ENCODE measurements at places on chromosomes 3 and 15. TPM values are rescaled to one million over a fixed set of nuclear protein-coding genes. Genes with fewer than 3 reads are reported as not detected.

Gene SPESP1
- not detected for total RNA-seq

Gene PRICKLE2
- total RNA-seq = not detected

Gene UNC13C
- not detected for total RNA-seq

- peak; percentile 89 for DNase-seq
- peaks cover 10% of the 10 kb centered on the region for H3K4me1 ChIP-seq
- H3K4me3 ChIP-seq = no peak overlapping the region
Observed at GRCh38 chr15:92797168-92798052, 102.7 kb upstream of the CHD2 start.

DNA sequence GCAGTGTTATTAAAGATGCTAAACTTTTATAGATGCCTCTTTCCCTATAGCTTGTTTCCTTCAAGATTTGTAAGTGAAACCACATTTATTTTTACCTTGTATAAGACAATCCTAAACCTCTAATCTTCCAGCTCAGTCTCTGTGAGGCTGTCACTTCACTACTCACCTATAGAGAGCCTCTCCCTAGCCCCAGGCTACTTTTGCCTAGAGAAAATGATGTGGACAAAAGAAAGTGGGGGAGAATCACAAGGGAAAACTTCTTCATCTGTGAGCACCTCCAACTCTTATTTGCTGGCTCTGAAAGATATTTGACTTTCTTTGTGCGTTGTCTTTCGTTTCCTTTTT lies 74.9 kb upstream of the SCN5A start:
- H3K36me3 ChIP-seq = no peaks in the 10 kb centered on the region
- H3K4me3 ChIP-seq = no peak overlapping the region
- H3K4me1 ChIP-seq = no peaks in the 10 kb centered on the region
- no peak overlapping the region for H3K27ac ChIP-seq
- H3K27me3 ChIP-seq = peaks cover 5% of the 10 kb centered on the region

- H3K4me1 ChIP-seq = no peaks in the 10 kb centered on the region
- H3K27ac ChIP-seq = no peak overlapping the region
- DNase-seq = no peak
- no peaks in the 10 kb centered on the region for H3K27me3 ChIP-seq
- peaks cover 38% of the 10 kb centered on the region for H3K36me3 ChIP-seq
Observed at GRCh38 chr3:49992326-49992725, 52.4 kb downstream of the RBM6 start.

DNA sequence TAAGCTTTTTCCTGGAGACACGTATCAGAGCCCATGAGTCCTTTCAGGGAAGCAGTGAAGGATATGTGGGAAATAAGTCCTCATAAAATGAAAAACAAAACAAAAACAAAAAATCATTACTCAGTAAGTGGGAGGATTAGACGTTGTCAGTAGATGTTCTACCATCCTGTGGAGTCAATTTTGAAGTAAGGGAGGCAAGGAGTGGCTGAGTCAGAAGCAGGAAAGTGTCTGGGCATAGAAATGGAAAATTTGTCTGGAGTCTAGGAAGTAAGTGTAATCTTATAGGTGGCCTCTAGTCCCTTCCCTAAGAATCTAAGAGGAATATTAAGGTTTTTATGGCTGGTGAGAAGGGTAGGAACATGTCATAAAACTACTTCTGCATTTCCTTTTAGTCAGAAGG lies 339.8 kb upstream of the SEMA6D start:
- no peaks in the 10 kb centered on the region for H3K4me1 ChIP-seq
- H3K27ac ChIP-seq = no peak overlapping the region
- H3K27me3 ChIP-seq = no peaks in the 10 kb centered on the region
- H3K36me3 ChIP-seq = no peaks in the 10 kb centered on the region
- H3K4me3 ChIP-seq = no peak overlapping the region
- no peak for DNase-seq

GRCh38 chr3:38669668-38670067 lies 20.2 kb upstream of the SCN5A start:
- H3K4me1 ChIP-seq = no peaks in the 10 kb centered on the region
- H3K27me3 ChIP-seq = peaks cover 6% of the 10 kb centered on the region
- no peaks in the 10 kb centered on the region for H3K36me3 ChIP-seq

- no peak overlapping the region for H3K27ac ChIP-seq
- H3K27me3 ChIP-seq = no peaks in the 10 kb centered on the region
- H3K4me1 ChIP-seq = no peaks in the 10 kb centered on the region
- no peak overlapping the region for H3K4me3 ChIP-seq
Observed at GRCh38 chr3:164640591-164640990, 437.7 kb downstream of the SI start.

DNA sequence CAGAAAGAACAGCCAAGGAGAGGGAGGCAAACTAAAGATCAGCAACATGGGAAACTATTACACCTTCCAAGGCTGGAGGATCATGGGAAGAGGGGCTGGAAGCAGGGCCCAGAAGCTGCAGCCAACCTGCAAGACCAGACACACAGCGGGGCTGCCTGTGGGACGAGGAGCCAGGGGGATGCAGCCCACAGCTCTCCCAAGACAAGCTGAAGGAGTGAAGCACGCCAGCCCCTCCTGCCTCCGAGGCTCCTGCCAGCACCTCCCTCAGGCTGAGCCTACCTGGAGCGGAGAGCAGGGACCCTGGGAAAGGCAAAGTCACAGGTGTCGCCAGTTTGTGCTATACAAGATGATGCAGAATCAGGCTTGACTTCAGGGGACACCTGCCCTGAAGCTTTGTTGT lies 133.3 kb downstream of the OSBPL10 start:
- H3K4me1 ChIP-seq = no peaks in the 10 kb centered on the region
- H3K4me3 ChIP-seq = no peak overlapping the region
- DNase-seq = no peak
- no peaks in the 10 kb centered on the region for H3K27me3 ChIP-seq
- no peak overlapping the region for H3K27ac ChIP-seq

GRCh38 chr3:33798113-33798417 lies 365 bp upstream of the PDCD6IP start:
- H3K4me3 ChIP-seq = peak overlapping the region; percentile 82
- H3K27me3 ChIP-seq = no peaks in the 10 kb centered on the region
- H3K36me3 ChIP-seq = no peaks in the 10 kb centered on the region
- no peak for DNase-seq

DNA sequence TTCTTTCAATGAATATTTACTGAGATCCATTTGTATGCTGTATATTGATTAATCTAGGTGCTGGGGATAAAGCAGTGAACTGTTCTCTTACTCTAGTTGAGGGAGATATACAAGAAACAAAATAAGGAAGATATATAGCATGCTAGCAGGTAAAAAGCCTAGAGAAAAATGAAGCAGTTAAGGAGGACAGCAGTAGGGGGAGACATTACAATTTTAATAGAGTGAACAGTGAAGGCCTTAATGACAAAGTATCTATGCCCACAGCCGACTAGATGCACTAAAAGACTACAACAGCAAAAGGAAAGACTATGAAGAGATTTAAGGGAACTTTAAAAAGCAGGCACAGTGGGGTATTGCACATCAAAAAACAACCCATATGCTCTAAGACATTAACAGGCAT lies 81.4 kb downstream of the XRN1 start:
- H3K36me3 ChIP-seq = peaks cover 65% of the 10 kb centered on the region
- no peak overlapping the region for H3K4me3 ChIP-seq
- no peak overlapping the region for H3K27ac ChIP-seq
- no peaks in the 10 kb centered on the region for H3K27me3 ChIP-seq
- DNase-seq = no peak

- peak; percentile 80 for DNase-seq
- no peak overlapping the region for H3K27ac ChIP-seq
- H3K27me3 ChIP-seq = no peaks in the 10 kb centered on the region
- peaks cover 20% of the 10 kb centered on the region for H3K4me1 ChIP-seq
Observed at GRCh38 chr15:82298520-82298919, 35.9 kb downstream of the SAXO2 start.

Gene TNIK
- 78.3 TPM for total RNA-seq

DNA sequence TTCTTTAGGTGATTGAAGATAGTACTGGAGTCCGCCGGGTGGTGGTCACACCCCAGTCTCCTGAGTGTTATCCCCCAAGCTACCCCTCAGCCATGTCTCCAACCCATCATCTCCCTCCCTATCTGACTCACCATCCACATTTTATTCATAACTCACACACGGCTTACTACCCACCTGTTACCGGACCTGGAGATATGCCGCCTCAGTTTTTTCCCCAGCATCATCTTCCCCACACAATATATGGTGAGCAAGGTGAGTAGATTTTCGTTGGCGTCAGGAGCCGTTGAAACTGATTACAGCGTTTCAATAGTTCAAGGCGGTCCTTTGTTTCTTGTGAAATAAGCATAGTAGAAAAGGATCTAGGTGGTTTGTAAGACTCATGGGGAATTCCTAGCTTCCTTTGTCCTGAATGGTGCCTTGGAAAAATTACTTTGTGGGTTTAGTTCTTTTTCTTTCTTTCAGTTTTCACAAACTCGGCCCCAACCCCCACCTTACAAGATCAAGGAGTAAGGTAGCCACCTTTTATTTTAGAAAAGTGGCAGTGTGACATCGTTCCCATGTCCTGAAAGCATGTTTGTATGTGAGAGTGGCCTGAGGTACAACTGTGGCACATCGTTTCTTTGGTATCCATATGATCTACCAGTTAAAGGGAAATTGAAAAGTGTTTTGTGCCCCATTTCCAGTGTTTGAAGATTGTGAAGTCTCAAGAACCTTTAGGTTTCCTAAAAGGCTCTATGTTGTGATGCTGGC lies 200.6 kb downstream of the GHSR start:
- peaks cover 9% of the 10 kb centered on the region for H3K36me3 ChIP-seq
- no peak overlapping the region for H3K4me3 ChIP-seq
- H3K27me3 ChIP-seq = no peaks in the 10 kb centered on the region
- H3K27ac ChIP-seq = no peak overlapping the region
- DNase-seq = no peak
- no peaks in the 10 kb centered on the region for H3K4me1 ChIP-seq

DNA sequence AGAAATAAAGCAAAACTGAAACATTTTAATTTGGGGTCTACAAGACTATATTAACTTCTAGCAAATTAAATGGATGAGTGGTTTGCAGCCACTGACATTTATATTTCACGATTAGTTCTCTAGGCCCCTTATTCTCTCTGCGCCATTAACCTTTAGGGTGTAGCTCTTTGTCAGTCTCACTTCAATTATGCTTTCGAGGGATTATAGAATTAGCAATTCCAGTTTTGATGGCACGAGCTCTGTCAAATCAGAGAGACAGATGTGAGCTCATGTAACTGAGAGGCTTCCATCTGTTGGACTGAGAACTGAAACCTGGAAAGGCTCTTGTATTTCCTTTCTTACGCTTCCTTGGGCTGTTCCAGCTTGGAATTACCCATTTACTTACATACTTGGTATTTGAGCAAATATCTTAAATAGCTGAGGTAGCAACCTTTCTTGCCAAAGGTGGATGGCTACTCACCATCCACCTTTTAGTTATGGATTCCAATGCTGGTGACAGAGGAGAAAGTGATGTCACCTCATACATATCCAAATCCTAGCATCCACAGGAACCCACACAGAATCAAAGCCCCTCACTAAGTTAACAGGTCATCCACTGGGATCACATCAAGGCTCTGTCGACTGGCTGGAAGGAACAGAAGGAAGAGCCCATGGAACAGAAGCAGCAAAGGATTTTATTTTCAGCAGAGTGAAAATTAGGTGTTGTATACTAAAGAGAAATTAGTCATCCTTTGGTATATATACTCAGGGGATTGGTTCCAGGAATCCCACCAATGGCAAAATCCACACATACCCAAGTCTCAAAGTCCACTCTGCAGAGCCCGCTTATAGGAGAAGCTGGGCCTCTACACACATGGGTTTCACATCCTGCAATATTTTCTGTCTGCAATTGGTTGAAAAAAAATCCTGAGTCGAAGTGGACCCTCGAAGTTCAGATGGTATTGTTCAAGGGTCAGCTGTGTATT lies 20.8 kb downstream of the VGLL4 start:
- H3K4me1 ChIP-seq = peaks cover 33% of the 10 kb centered on the region
- no peak for DNase-seq
- no peak overlapping the region for H3K4me3 ChIP-seq
- H3K27me3 ChIP-seq = no peaks in the 10 kb centered on the region
- H3K36me3 ChIP-seq = no peaks in the 10 kb centered on the region
- no peak overlapping the region for H3K27ac ChIP-seq

DNA sequence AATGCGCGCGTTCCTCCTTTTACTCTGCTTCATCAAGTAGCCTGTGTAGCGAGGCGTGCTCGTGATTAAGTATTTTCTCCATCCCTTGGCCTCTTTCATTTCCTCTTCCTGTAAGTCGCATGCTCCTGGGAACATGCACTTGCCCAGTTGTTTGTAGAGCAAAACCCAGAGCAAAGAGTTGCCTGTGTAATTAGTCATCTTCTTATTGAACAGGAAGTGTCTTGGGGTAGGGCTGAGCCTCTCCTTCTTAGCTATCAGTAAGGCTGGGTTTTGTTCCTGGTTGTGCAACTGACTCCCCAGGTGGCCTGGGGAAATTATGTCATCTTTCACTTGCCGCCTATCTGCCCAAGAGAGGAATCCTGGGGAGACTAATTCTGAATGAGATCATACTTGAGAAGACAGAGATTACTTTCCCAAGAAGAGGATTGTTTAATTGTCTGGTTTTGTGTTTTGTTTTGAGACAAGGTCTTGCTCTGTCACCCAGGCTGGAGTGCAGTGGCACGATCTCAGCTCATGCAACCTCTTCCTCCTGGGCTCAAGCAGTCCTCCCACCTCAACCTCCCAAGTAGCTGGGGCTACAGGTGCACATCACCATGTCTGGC lies 14.9 kb downstream of the LIPH start:
- DNase-seq = no peak
- no peak overlapping the region for H3K27ac ChIP-seq
- H3K4me3 ChIP-seq = no peak overlapping the region
- H3K36me3 ChIP-seq = no peaks in the 10 kb centered on the region
- H3K27me3 ChIP-seq = no peaks in the 10 kb centered on the region

- no peaks in the 10 kb centered on the region for H3K4me1 ChIP-seq
- H3K27ac ChIP-seq = no peak overlapping the region
- DNase-seq = no peak
- H3K36me3 ChIP-seq = no peaks in the 10 kb centered on the region
- no peak overlapping the region for H3K4me3 ChIP-seq
Observed at GRCh38 chr3:110243081-110243480, 828.5 kb upstream of the NECTIN3 start.

- no peak for DNase-seq
- no peak overlapping the region for H3K4me3 ChIP-seq
- H3K4me1 ChIP-seq = peaks cover 82% of the 10 kb centered on the region
- H3K27me3 ChIP-seq = no peaks in the 10 kb centered on the region
- peaks cover 14% of the 10 kb centered on the region for H3K36me3 ChIP-seq
Observed at GRCh38 chr15:66394472-66394871, 7.8 kb downstream of the MAP2K1 start.

GRCh38 chr3:179882292-179882691 lies 154.4 kb downstream of the PEX5L start:
- DNase-seq = no peak
- H3K27ac ChIP-seq = no peak overlapping the region
- peaks cover 5% of the 10 kb centered on the region for H3K27me3 ChIP-seq
- H3K4me3 ChIP-seq = no peak overlapping the region
- H3K36me3 ChIP-seq = no peaks in the 10 kb centered on the region

Gene CGNL1
- total RNA-seq = not detected

Gene FANCI
- 6.1 TPM for total RNA-seq

All from CD4-positive, alpha-beta T cell (primary cell).